ENCODE measurements at places on chromosomes 7 and 10. TPM values are rescaled to one million over a fixed set of nuclear protein-coding genes. Genes with fewer than 3 reads are reported as not detected.

DNA sequence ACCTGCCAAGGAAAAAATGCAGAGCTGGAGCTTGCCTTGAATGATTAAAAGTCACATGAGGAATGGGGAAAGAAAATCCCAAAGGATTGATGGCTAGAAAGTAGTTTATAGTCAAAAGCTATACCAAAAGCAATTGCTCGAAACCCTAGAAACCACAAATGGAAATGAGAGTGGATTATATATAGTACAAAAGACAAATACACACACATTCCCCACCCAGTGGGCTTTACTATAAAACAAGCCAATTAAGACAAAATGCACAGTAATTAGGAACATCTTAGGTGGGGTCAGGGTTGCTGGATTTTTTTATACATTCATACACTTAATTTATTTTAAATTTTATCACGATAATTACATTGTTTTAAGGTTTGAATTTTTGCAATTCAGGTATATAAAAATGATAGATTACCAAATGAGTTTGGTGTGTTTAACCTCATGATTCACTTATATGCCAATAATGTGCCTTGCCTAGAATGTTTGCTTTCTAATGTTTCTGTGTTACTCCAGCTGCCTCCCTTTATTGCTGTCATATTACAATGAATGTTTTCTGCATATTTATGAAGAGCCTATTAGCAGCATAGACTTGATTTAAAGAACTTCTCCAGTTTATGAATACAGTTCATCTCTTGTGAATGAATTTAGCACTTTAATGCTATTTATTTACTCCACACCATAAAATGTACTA is 421.3 kb downstream of the EXOC4 start:
- no peak for DNase-seq

GRCh38 chr10:29627201-29628132 is 7.3 kb downstream of the SVIL start:
- no peak for DNase-seq

- no peak for DNase-seq
These were observed 112.2 kb downstream of the MYO3A start for GRCh38 chr10:26046073-26046700.

DNA sequence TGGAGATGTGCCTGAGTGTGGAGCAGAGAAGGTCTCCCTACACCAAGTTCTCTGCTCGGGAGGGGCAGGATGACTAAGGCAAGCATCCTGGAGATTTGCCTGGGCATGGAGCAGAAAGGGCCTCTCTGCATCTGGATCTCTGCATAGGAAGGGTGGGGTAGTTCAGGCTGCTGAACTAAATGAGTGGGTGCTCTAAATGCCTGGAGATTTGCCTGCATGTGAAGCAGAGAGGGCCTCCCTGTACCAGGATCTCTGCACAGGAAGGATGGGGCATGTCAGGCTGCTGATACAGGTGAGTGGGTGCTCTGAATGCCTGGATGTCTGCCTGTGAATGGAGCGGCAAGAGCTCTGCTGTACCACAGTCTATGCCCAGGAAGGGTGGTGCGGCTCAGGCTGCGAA is 680.7 kb downstream of the SUGCT start:
- no peak for DNase-seq

Gene PNLIPRP2
- 10.3 TPM for total RNA-seq

GRCh38 chr7:26700386-26700785 is 164.0 kb downstream of the SKAP2 start:
- DNase-seq: no peak

DNA sequence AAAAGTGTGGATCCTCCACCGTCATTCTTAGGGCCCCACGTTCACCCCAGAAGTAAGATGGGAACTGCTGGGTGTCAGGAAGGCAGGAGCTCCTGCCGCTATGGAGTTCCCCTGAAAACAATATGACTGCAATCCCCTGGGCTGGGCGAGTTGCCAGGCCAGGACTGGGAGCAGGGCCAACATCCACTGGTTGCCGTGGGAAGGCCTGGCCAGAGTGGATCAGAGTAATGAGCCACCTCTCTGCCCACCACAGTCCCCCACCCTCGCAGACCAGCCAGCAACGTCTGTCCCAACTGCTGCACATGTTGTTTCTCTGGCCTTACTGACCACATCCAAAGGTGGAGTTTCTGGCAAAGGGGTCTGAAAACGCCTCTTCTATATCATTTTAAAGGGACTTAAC is 86.6 kb downstream of the STRA8 start:
- DNase-seq: peak; percentile 70
